Epithelial cell of prostate (primary cell): ENCODE measurements at places on chromosomes 2 and 18.

- no peak for DNase-seq
These were observed 110.3 kb downstream of the HRH4 start for GRCh38 chr18:24570716-24571115.

- no peak for DNase-seq
These were observed 252.4 kb downstream of the NDUFA10 start for GRCh38 chr2:239772721-239773120.

DNA sequence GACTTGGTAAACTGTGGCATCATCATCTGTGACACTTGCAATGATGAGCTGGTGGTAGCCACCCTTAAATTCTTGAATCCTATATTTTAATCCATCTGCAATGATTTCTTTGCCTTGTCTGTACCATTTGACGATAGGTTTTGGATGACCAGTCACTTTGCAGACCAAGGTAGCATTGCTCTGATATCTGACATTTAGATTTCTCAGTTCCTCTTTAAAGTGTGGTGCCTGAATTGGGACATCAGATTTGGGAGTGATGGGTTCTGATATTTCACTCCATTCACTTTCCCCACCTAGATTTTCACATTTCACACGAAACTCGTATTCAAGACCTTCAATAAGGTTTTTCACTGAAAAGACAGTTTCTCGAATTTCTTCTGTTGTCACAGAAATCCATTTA lies 55.8 kb downstream of the PLEKHA3 start:
- no peak for DNase-seq

DNA sequence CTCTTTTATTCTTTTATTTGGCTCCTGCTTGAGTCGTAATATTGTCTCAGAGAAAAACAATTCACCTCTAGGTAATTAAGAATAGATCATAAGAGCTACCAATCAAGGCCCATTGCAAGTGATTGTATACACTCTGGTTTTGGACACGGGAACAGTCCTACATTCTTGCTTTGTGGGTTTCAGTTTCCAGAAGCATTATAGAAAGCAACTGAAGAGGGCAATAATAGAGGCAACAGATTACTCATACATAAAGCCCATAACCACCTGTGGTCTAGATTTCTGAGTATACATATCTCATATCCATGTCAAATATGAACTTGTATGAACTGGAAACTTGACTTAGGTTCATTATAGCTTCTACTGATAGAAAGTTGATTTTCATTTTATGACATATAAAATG lies 65.4 kb downstream of the DIS3L2 start:
- DNase-seq, result no peak

- no peak for DNase-seq
These were observed 9.1 kb downstream of the MBOAT2 start for GRCh38 chr2:8994386-8994785.

GRCh38 chr2:240946654-240947053 lies 40.5 kb downstream of the CROCC2 start:
- peak; percentile 8 for DNase-seq
